ENCODE measurements at places on chromosomes 1 and 21. TPM values are rescaled to one million over a fixed set of nuclear protein-coding genes. Genes with fewer than 3 reads are reported as not detected.

DNA sequence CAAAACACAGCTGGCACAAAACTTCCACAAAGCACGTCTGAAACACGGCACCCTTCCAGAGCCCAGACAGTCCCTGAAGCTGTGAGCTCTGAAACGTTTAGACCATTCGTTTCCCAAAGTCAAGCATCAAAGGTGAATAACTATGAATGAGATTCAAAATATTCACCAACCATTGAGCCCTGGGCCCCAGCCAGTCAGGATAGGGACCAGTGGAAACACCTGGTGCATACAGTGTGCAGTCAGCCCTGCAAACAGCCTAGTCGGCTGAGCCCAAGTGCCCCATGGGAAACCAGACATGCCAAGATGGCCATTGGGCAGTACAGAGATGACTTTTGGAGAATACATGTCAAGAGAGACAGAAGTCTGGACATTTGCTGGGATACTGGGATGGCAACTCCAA, 90.4 kb upstream of the EDN2 start:
- no peaks in the 10 kb centered on the region for H3K27me3 ChIP-seq
- no peak overlapping the region for H3K27ac ChIP-seq
- no peak for DNase-seq
- peaks cover 5% of the 10 kb centered on the region for H3K4me1 ChIP-seq
- no peaks in the 10 kb centered on the region for H3K36me3 ChIP-seq

GRCh38 chr1:220873087-220873486, 6.2 kb upstream of the HLX start:
- H3K27ac ChIP-seq, result no peak overlapping the region
- H3K27me3 ChIP-seq, result no peaks in the 10 kb centered on the region
- no peak overlapping the region for H3K4me3 ChIP-seq
- no peak for DNase-seq
- no peaks in the 10 kb centered on the region for H3K4me1 ChIP-seq
- no peaks in the 10 kb centered on the region for H3K36me3 ChIP-seq

DNA sequence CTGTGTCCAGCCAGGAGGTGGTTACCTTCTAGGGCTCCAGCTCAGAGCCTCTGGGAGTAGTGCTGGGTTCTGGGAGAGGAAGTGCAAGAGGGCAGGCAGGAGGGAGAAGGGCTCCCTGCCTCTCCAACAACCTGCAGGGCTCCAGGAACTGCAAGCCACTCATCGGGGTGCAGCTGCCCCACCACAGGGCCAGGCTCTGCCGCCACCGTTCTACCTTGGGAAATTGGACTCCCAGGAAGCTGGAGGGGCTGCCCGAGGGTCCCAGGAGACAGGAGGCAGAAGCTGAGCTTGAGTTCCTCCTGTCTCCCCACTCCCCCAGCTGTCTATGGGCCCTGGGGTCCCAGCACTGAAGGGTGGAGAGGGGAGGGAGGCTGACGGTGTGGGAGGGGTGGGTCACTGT, 7.4 kb upstream of the PRDM16 start:
- DNase-seq, result no peak
- no peak overlapping the region for H3K4me3 ChIP-seq
- H3K36me3 ChIP-seq, result no peaks in the 10 kb centered on the region

The LMOD1 gene
- total RNA-seq, result 0.74 TPM
